T follicular helper cell (primary cell): ENCODE measurements at places on chromosomes 5 and 9.
A peak's percentile ranks its signal among the peaks of the same experiment; 100 is the strongest.

DNA sequence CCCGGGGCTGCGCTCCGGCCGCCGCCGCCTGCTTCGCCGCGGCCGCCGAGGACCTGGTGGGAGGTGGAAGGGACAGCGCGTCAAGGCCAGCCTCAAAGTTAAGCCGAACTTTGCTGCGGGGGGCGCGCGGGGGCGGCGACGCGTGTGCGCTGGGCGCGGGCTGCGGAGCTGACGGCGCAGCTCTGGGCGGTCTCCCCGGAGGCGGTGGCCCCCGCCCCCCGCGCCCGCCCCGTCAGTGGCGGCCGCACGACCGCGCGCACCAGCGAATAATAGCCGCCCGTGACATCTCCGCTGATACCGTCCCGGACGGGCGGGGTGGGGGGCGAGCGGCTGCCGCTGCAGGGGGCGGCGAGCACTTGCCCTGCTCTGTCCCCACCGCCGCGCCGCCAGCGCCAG lies 579 bp upstream of the FAM78A start:
- DNase-seq = peak; percentile 29

GRCh38 chr5:140142246-140142645 lies 16.5 kb downstream of the IGIP start:
- no peak for DNase-seq

- no peak for DNase-seq
Observed at GRCh38 chr9:20693068-20693467, 9.0 kb downstream of the FOCAD start.

DNA sequence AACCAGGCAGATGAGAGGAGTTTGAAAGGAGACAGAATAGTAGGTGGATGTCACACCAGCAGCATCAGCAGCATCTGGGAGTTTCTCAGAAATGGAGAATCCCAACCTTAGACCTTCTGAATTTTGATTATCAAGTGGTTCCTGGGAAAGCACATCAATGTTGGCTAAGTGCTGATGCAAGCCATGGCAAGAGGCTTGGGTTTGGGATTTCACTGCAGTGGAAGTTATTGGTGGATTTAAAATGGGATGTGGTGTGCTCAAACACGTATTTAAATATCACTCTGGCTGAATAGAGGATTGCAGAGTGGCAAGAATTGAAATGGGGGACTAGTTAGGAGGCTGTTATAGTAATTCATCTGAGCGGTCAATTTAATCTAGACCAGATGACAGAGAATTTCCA lies 387.8 kb upstream of the WWC1 start:
- no peak for DNase-seq

GRCh38 chr5:89399548-89399947 lies 516.6 kb upstream of the MEF2C start:
- no peak for DNase-seq

GRCh38 chr9:136690104-136690805 lies 3.0 kb upstream of the AGPAT2 start:
- no peak for DNase-seq

DNA sequence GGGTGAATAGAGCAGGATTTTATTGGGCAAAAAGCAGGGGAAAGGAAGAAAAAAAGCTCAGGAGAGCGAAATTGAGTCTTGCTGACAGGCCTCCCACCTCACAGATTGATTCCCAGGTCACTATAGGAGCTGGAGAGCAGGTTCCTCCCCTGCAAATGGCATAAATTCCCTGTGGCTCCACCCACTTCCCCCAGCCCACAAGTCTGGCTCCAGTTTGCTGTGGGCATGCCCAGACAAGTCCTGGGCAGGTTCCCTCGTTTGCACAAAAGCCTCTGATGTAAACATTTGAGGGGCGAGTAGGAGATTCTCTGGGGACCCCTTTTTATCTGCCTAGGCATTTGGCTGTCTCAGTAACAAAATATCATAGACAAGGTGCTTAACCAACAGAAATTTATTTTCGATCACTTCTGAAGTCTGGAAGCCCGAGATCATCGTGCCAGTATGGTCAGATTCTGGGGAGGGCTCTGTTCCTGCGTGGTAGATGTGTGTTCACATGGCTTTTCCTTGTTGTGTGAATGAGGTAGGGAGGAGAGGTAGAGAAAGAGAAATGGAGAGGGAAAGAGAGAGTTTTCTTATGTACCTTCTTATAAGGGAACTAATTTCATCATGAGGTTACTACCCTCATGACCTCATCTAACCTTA lies 614.5 kb downstream of the MAT2B start:
- DNase-seq = no peak

DNA sequence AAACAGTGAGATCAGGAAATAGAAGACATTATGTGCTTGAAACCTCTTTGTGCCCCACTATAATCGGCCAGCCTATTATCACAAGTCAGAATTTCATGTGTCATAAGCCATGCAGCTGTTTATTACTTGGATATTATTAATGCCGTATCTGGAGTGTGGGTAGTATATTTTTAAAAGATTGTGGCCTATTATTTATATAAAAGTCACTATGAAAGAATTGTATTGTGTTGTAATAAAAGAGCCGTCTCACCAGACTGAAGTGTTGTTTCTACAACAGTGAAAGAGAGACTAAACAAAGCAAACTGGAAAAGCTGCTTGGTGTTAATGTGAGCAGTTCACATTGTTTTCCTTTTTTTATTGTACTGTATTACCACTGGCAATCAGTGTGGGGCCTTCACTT lies 449.1 kb downstream of the PSAT1 start:
- DNase-seq = no peak

- no peak for DNase-seq
Observed at GRCh38 chr5:1279443-1280151, 15.3 kb downstream of the TERT start.

GRCh38 chr5:180491496-180491895 lies 2.7 kb upstream of the CNOT6 start:
- no peak for DNase-seq

- no peak for DNase-seq
Observed at GRCh38 chr5:122615832-122616231, 159.0 kb upstream of the SNX2 start.

DNA sequence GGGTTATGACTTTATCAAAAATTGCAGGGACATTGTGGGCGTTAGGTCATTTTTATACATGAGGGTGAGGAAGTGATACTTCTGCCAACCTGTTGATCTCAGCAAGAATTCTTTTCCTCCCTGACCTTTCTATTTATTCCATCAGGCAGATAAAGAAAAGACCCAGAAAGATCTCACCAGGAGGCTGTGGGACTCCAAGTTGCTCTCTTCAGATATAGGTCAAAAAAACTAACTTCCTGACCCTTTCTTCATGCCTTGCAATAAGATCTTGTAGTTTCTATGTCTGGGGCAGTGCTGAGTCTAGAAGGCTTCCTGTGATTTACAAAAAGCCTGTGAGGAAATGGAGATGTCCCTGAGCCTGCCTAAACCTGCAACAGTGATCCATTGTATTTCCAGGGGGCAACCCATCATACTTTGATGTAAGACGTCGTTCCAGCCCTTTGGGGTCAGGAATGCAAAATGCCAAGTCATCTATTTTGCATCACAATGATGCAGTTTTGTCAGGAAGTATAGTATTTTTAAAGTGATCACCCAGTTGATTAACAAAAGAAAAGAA lies 22.0 kb upstream of the PIK3R1 start:
- no peak for DNase-seq

- no peak for DNase-seq
Observed at GRCh38 chr5:139149477-139150199, 48.5 kb downstream of the SIL1 start.

DNA sequence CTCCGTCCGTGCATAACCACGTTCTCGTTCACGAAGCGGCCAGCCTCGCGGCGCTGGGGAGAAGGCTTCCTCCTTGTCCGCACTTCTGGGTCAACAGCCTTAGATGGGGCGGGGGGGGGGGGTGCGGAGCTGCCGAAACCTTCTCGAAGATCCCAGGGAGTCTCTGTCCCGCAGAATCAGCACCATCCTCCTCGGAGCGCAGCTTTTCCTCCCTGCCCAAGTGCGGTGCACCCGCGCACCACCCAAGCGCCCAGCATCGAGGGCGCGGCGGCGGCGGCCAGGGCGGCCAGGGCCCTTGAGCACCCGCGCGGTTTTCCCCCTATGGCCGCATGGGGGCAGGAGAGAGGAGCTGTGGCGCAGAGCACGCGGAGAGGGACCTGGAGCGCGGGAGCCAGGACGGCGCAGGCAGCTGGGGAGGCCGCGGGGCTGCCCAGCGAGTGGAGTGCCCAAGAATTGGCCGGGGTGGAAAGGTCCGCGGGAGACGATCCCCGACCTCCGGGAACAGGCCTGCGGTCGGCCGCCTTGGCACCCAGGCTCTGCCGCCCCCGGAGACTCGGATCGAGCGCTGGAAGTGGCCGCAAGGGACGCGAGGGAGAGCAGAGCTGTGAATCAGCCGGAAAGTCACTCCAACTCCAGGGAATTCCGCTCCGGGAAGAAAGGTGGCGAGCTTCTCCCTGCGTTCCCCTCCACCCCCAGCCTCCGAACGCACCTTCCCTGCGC lies 43.1 kb downstream of the TMEM174 start:
- peak; percentile 42 for DNase-seq

- DNase-seq = no peak
Observed at GRCh38 chr5:169551696-169552095, 31.9 kb upstream of the SPDL1 start.

DNA sequence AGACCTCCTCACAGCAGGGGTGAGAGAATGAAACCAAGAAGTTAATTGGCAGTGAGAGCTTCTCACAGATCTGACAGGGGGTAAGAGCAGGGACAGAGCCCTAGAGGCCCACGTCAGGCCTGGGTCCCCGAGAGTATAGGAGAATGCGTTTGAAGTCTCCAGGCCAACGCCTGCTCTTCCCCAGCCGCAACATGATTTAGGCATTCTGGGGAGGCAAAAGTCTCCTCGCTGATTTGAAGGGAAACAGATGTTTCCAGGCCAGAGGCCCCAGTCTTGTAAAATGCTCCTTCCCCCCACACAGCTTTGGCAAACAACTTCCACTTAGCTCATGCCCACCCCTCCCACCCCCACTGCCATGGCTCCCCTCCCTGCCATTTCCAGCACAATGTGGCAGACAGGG lies 239.2 kb upstream of the TRIM32 start:
- DNase-seq = no peak

DNA sequence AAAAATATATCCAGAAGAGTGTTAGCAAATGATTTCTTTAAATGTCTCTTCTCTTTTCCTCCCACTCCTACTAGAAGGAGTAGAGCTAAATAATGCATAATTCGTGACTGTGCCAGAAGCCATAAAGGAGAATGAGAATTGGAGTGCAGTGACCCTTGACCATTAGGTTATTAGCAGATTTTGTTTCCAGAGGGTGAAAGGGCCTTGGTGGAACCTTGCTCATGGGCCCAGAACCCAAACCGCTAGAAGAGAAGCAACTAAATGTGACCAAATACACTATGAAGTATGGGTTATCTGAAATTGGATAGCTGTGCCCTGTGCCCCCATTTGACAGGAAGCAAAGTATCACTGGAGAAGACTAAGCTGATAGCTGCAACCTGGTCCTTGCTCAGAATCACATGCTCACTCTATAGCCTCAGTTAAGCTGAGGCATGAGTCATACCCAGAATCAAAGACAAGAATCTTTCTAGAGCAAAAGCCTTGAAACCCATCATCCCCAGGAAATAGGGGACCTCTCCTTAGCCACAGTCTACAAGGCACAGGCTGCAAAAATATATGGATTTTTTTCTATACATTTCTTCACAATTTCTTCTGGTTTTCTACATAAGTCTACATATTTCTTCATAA lies 36.3 kb downstream of the CAPSL start:
- no peak for DNase-seq

- no peak for DNase-seq
Observed at GRCh38 chr5:155594270-155594669, 580.7 kb downstream of the KIF4B start.

GRCh38 chr5:12284604-12285003 lies 380.4 kb upstream of the CTNND2 start:
- DNase-seq = no peak
